ENCODE measurements at places on chromosomes 3 and 15.

- DNase-seq: no peak
Observed at GRCh38 chr3:127065561-127066290, 82.8 kb downstream of the PLXNA1 start.

- no peak for DNase-seq
Observed at GRCh38 chr15:27692438-27692837, 406.7 kb downstream of the OCA2 start.

- peak; percentile 50 for DNase-seq
Observed at GRCh38 chr3:99868311-99868646, 50.6 kb downstream of the CMSS1 start.

DNA sequence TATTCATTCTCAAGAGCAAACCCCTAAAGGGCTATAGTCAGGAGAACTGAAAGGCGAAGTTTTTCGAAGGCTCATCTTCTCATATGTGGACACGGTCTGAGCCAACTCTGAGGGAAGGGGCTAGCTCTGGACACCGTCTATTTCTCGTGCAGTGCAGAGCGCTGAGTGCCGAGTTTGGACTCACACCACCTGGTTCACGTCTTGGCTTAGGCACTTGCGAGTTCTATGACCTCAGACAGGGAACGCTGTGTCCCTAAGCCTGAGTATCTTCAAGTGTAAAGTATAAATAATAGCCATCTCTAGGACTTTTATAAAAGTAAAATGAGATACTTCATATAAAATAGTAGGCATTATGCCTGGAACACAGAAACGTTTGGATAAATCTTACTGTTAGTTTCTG, 223.7 kb downstream of the FMN1 start:
- no peak for DNase-seq

GRCh38 chr3:24264011-24264410, 230.6 kb downstream of the THRB start:
- no peak for DNase-seq

DNA sequence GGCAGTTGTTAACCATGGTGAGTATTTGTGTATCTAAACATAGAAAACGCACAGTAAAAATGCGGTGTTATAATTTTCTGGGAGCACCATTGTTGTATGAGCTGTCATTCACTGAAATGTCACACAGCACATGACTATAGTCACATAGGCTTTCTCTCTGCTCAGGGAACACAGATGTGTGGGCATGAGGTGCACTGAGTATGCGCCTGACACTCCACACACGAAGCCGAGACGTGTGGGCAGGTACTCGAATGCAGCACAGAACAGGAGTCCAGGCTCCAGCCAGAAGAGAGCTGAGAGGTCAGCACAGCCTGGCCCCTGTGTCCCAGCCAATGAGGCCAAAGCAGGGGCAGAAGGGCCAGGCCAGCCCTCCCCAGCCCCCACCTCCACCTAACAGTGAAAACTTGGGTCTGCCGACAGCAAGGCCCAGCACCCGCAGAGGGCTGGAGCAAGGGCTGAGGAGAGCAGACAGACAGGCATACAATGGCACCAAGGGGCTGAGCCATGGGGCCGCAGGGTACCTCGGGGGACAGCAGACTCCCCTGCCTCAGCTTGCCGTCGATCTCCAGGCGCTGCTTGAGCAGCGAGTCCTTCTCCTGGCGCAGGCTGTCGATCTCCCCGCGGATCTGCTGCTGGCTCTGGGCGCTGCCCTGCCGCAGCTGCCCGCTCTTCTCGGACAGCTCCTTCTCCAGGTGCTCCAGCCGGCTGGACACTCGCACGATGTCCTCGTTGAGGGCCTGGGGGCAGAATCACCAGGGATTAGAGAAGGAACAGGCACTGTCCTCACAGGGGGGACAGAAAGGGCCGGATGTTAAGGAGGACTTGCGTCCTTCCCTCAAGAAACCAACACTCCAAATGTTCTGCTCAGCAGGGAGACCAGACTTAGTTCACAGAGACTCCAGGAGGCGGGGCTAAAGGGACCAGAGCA, 24.0 kb downstream of the KIF7 start:
- DNase-seq: no peak

DNA sequence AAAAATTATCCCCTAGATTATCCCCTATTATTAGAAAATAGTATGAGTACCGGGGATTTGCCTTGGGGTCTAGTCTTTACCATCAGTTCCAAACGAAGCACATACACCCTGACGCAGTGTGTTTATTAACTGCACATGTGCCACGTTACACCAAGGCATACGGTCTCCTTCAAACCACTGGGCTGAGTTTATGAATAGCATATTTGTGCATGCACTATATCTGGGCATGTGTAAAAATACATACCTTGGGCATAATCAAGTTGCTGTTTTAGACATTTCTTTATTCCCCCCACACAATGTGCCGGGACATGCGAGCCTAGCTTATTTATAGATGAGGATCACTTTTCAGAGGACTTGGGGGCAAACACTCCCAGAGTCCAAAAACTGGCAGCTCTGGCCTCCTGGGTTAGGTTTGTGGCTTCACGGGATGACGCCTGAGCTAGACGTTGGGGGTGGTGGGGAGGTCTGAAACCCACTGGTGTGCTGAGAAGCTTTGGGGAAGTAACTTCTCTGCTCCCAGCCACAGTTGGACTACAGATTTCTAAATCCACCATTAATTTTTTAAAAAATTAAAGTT, 16.2 kb downstream of the IGDCC4 start:
- DNase-seq: no peak

DNA sequence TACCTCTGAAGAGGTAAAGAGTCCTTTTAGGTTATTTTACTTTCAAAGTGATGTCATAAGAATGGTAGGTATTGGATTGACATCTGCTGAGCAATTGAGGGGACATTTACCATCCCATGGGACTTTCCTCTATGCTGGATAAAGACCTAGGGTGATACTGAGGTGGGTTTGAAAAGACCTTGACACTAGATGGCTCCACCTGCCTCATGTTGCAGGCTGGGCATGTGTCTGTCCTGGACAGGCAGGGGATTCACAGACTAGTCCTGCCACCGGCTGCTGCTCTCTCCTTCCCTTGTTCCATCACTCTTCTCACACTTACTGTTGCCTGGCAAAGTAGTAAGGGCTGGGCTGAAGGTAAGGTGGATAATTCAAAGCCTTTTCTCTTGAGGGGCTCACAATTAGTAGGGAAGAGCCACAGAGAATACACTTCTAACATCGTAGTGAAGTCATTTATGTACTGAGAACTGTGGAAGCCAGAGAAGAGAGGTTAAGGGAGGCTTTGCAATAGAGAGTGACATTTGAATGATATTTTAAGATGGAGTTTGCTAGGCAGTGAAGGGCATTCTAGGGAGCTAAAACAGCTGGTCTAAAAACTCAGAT, 27.7 kb downstream of the TRAK1 start:
- DNase-seq: peak; percentile 43

- DNase-seq: no peak
Observed at GRCh38 chr3:128760042-128760441, 34.1 kb downstream of the RAB7A start.

- peak; percentile 56 for DNase-seq
Observed at GRCh38 chr15:96353416-96353929, 23.0 kb downstream of the NR2F2 start.

GRCh38 chr15:33098094-33099058, 96.1 kb downstream of the FMN1 start:
- no peak for DNase-seq

GRCh38 chr3:52536369-52537164, at the start of gene UQCC5:
UQCC5 (plus strand) TSS chr3:52536605; CDS start chr3:52536756, 151 bp downstream.
- DNase-seq: peak; percentile 100

DNA sequence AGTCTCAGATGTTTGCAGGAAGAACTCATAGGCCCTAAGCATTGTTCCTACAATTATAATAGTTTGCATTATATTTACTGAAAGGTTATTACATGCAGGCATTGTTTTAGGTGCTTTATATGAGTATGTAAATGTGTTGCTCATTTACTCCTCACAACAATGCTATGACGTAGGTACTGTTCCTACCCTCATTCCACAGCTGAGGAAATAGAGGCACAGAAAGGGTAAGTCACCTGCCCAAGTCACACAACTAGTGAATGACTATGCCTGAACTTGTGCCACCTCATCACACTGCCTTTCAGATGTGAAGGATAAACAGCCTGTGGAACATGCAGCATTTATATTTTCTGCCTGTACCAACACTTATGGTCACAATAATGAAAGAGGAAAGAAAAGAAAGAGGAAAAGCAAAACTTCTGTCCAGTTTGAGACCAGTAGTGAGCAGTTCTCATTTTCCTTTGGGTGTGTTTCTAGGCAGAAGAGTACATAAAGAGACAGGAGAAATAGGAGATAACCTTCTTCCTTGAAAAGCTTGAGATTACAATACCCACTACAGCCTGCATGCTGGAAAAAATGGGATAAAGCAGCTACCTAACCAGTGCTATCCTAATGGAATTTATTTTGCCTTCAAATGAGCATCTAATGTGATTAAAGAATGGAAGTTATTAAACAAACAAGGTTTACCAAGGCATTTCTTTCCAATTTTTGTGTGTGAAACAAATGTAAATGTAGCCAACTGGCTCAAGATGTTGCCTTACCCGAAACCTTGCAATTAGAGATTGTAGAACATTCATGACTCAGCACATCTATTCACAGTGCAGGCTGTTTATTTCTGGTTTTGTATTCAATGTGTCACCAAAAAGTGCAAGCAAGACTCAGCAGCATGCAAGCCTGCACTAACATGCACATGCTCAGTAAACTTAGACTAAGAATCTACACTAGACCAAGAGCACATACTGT, 20.5 kb upstream of the ENTPD3 start:
- no peak for DNase-seq

DNA sequence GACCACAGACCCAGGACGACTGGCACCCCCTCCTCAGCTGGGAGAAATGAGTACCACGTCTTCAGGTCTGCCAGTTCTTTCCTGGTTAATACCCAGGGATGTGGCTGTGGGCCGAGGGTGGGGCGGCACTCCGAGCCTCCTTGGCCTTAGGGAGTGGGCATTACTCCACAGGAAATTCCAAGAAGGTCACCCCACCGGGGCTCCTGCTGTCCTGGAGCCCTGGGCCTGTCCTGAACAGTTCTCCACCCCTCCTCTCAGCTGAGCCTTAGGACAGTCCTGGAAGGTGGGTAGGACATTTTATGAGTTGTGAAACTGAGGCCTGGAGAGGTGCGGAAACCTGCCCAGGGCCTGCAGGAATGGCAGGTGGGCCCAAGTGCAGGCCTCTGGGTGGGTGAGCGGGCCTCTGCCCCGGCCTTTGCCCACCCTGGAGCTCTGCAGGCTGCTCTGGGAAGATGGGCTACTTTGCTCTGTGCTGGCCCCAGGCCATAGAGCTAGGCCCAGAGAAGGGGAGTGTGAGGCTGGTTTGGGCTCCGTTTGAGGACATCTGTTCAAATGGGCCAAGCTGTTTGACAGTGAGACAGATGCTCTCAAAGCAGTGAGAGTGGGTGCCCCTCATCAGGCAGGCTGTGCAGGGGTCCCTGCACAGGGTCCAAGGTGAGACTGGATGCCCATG, 103.1 kb downstream of the TMEM266 start:
- DNase-seq: no peak

All from neural progenitor cell (in vitro differentiated cells).